ENCODE measurements at places on chromosomes 5 and 9.
A peak's percentile ranks its signal among the peaks of the same experiment; 100 is the strongest.

GRCh38 chr5:135376961-135377624 lies 21.9 kb downstream of the MACROH2A1 start:
- peak; percentile 76 for DNase-seq

GRCh38 chr5:66810848-66811261 lies 214.7 kb downstream of the MAST4 start:
- no peak for DNase-seq

DNA sequence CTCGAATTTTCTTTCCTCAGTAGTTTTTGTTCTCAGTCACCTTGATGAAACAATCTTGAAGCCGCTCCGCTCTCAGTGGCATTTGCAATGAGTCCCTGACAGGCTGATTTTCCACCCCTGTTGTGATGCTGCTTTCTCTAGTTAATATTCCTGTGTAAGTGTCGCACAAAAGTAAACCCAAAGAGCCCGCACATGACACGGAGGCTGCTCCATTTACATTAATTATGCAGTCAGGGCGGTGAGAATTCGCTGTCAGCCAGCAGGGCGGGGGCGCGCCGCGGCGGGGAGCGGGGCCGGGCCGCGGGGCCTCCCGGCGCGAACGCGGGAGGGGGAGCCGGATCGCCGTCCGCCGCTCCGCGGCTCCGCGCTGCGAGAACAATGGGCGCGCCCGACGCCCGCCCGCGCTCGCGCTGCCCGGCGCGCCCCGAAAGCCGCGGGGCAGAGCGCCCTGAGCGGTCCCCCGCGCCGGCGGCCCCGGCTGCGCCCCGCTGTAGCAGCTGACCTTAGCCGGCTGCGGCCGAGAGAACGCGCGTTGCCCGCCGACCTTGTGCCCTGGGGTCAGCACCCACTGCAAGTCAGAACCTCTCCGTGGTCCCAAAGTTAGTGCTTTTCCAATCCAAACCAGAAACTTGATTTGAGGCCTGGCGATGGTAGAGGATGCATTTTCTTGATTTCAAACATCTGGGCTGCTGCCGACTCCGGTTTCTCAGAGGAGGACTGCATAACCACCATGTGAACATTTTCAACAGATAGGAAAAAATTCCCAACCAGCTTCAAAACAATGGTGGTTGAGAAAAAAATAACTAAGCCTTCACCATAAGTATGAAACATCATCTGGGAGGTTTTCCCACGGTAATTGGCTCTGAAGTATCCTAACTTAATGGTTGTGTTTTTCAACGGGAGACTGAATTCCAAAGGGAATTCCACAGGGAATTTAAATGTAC lies 142.6 kb downstream of the PBX3 start:
- peak; percentile 56 for DNase-seq

GRCh38 chr5:118918232-118918631 lies 70.1 kb downstream of the DTWD2 start:
- no peak for DNase-seq
